SK-N-SH (cell line): ENCODE measurements at places on chromosomes 12 and 14. TPM values are rescaled to one million over a fixed set of nuclear protein-coding genes. Genes with fewer than 3 reads are reported as not detected.

DNA sequence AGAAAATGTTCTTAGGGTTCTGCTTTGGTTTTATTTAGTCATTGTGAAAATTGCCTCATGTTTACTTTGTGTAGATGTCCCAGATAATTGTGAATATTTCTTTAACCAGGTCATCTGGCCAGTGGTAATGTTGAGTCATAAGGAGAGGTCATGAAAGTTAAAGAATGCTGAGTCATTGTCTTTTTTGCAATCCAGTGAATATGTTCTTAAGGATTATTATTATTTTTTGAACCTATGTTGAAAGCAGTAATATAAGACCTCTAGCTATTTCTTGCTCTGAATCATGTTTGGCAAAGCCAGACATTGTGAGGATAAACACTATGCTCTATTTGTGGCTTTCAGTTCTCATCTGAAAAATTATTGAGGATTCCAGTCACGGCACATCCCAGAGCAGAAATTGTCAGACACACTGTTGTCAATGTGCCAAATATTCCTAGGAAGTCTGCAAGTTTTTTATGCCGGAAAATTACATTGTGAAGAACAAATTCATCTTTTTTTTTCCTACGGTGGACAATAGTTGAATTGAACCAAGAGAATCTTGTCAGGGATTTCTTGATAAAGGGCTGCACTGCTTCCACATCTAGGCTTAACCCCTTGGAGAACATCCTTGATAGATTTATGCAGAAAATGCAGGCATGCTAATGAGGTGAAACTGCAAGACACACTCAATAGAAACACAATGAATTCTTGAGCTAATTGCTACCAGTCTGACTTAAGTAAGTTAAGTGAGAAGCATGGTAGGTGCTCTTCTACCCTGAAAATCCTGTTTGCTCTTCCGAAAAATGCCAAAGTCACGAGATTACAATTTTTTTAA is 369.6 kb downstream of the ATP23 start:
- no peak for DNase-seq
- H3K36me3 ChIP-seq: no peaks in the 10 kb centered on the region
- H3K27ac ChIP-seq: peak overlapping the region; percentile 86
- H3K4me3 ChIP-seq: no peak overlapping the region

- H3K4me3 ChIP-seq: no peak overlapping the region
- H3K27ac ChIP-seq: no peak overlapping the region
- DNase-seq: no peak
Observed at GRCh38 chr14:65302571-65303189, 109.8 kb upstream of the FUT8 start.

DNA sequence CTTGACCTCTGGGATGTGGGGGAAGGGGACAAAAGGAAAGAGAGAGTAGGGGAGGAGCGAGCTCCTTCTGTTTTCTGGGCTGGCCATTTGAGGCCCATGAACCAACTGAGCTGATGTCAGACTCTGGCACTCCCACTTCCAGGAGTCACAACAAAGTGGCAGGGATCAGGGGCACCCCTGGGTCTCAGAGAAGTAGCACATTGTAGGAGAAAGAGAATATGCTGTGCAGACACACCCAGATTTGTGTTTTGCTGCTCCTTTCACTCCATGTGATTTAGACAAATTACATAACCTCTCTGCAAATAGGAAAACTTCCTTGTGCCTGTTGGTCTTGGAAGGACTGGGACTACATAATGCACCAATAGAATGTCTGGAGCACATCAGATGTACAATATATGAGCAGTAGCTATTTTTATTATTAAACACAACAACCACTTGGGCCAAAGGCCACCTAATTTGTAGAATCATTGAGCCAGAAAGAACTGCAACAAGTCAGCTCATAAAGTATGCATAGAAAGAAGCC is 265.5 kb downstream of the ZFP36L1 start:
- no peak overlapping the region for H3K27ac ChIP-seq
- no peak for DNase-seq
- H3K36me3 ChIP-seq: no peaks in the 10 kb centered on the region
- 0 out of 2 replicates have a peak, but pooled peaks cover 5% of the 10 kb centered on the region for H3K4me1 ChIP-seq
- H3K4me3 ChIP-seq: no peak overlapping the region

Gene PPP4R4
- 2.5 and 3.5 TPM in 2 replicates for polyA plus RNA-seq

Gene CDH24
- 30.8 and 36.7 TPM in 2 replicates for polyA plus RNA-seq

DNA sequence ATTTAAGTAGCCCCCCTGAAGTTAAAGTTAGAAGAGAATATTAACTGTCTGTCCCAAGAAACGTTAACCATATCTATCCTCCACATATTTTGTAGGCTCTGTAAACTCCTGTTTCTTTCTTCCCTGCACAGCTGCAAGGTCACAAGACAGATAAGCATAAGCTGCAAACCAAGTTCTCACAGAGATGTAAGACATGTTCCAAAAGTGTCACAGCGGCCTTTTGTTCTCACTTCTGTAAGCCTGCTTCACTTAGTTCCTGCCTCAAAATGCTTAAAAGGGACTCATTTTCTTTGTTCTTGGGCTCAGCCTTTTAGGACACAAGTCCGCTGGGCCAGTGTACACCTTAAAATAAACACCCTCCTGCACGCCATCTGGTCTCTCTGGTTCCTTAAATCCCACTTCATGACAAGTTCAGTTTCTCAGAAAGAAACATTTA is 3.2 kb downstream of the RNASE1 start:
- no peaks in the 10 kb centered on the region for H3K36me3 ChIP-seq
- no peak for DNase-seq

DNA sequence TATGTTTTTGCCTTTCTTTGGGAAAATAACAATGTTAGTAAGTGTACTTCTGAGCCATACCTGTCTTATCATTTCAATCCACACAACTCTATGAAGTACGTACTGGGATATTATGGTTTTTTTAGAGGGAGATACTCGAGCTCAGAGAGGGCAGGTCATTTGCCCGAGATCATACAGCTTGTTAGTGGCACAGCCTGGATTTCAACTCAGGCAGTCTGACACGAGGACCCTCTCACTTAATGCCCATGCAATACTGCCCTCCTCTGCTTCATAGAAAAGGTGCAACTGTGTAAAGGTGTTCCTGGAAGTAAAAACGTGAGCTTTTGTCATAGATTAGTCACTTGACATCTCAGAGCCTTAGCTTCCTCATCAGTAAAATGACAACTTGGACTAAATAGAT is 128.0 kb downstream of the NDUFA12 start:
- H3K4me3 ChIP-seq: no peak overlapping the region
- no peaks in the 10 kb centered on the region for H3K4me1 ChIP-seq
- DNase-seq: peak; percentile 44
- peaks cover 41% of the 10 kb centered on the region for H3K27me3 ChIP-seq

DNA sequence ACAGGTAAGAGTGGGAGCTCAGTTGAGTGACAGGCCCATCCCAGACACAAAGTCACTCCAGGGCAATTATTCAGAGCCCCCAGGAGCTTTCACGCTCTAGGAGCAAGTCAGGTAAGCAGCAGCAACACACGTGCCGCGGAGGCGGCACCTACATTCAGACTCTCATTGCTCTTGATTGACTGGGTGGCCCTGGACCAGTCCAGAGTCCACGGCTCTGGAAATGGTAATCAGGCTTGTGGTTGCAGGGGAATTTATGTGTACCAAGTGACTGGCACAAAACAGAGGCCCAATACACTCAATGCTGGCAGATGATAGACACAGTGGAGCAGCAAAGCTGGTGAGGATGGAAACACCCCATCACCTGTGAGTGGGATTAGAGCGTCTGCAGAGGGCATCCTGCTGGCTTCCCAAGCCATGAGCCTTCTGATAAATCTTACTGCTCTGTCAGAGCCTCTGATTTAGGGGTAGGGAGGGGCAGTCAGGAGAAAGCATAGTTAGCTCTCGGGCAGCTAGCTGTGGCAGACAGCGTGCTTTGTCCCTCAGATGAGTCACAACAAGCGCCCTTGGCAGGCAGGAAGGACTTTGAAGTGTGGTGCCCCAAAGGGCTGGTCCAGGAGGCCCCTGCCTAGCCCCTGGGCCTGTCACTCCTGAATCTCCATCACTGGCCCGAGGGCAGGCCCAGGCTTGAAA is 344.7 kb downstream of the CACNA1C start:
- no peak overlapping the region for H3K27ac ChIP-seq
- H3K4me3 ChIP-seq: no peak overlapping the region
- H3K4me1 ChIP-seq: peaks cover 4% of the 10 kb centered on the region; the same call in 1 of the 2 replicates
- no peak for DNase-seq

DNA sequence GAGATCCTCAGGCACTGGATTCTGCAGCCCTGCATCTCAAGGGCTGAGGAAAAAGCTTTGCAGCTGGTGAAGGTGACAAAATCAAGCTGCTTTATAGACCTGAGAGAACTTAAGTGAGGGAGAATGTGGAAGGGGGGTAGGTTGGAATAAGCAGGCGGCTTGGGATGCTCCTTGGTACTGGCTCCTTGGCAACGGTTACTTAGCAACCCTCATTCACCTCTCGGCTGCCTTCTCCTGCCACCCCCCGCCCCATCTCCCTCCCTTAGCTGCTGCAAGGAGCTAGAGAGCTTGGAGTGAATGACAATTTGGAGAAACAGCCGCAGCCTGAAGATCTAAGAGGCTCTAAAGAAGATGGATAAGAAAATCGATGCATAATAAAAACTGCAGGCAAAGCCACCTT is 44.1 kb upstream of the CISTR start:
- no peaks in the 10 kb centered on the region for H3K36me3 ChIP-seq
- H3K27ac ChIP-seq: no peak overlapping the region
- no peak overlapping the region for H3K4me3 ChIP-seq

DNA sequence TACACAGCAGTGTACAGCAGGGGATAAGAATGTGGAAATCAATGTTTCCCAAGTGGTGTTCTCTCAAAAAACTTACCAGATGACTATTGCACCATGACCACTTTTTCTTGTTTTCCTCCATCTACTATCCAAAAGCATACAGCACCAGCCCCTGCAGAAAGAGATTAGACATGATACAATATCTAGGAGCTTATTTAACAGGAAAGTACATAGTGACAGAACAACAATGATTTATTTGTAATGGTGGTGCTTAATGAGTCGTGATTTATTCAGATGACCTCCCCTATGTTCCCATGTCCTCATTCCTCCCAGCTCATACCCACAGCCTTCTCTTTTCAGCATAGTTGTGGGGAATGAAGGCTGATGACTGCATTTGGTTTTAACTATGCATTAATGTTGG is 413.6 kb downstream of the BTG1 start:
- no peaks in the 10 kb centered on the region for H3K27me3 ChIP-seq
- H3K4me3 ChIP-seq: no peak overlapping the region
- no peak overlapping the region for H3K27ac ChIP-seq
- no peaks in the 10 kb centered on the region for H3K36me3 ChIP-seq
- no peaks in the 10 kb centered on the region for H3K4me1 ChIP-seq

DNA sequence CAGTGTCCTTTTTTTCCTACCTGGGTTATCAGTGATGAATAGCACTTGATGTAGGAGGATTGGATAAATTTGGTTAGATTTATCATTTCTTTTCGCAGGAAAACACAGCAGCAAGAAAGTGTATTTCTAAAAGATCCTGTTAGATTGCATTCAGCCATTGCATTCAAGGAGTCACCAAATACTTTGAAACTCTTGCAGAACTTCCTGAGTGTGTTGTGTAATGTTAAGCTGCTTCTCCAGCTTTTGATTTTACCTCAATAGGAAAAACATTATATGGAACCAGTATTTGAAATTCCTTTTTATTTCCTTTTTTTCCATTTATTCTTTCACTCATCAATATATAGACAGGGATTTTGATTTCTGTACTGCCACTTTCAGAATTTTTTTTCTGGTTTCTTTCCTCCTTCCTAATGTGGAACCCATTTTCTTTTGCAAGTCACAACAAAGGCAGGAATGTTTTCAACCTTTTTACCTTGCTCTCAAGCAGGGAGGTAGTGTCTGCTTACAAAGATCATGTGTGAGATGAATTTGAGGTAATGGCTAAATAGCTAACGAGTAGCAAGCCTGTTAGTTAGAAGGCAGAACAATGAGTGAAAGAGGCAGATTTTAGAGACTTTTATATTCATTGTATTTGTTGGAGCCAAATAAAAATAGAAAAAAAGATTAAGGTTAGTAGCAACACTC is 56.2 kb downstream of the PPHLN1 start:
- no peaks in the 10 kb centered on the region for H3K4me1 ChIP-seq
- H3K4me3 ChIP-seq: no peak overlapping the region
- no peaks in the 10 kb centered on the region for H3K27me3 ChIP-seq
- H3K36me3 ChIP-seq: peaks cover 30% of the 10 kb centered on the region
- H3K27ac ChIP-seq: no peak overlapping the region

Gene ZFYVE21
- polyA plus RNA-seq: 82.1 and 85.3 TPM in 2 replicates

- DNase-seq: no peak
- H3K27me3 ChIP-seq: no peaks in the 10 kb centered on the region
- H3K27ac ChIP-seq: no peak overlapping the region
- H3K4me3 ChIP-seq: no peak overlapping the region
Observed at GRCh38 chr14:101730626-101731186, 30.8 kb upstream of the PPP2R5C start.

Gene SERPINA12
- not detected in 2 replicates for polyA plus RNA-seq

DNA sequence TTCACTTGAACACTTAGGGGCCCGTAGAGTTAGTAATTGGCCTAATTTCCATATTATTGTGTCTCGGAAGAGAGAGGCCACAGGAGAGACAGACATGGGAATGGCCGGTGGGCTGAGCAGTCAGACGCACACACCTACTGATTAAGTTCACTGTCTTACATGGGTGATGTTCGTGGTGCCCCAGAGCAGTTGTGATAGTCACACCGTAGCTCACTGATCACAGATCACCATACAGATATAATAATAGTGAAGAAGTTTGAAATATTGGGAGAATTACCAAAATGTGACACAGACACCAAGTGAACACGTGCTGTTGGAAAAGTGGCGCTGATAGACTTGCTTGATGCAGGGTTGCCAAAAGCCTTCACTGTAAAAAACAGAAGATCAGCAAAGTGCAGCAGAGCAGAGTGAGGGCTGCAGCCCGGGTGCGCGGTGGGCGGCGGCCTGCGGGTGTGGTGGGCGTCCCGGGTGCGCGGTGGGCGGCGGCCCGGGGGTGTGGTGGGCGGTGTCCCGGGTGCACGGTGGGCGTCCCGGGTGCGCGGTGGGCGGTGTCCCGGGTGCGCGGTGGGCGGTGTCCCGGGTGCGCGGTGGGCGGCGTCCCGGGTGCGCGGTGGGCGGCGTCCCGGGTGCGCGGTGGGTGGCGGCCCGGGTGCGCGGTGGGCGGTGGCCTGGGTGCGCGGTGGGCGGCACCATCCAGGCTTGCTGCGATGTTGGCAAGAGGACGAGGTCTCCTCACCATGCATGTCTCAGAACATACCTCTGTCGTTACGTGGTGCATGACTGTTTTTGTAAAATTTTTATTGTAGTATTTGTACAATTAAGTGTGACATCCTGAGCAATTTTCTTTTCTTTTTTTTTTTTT is 34.3 kb upstream of the TEX22 start:
- peak; percentile 95 for DNase-seq
- H3K4me3 ChIP-seq: no peak overlapping the region
- no peaks in the 10 kb centered on the region for H3K36me3 ChIP-seq
- H3K4me1 ChIP-seq: peaks cover 4% of the 10 kb centered on the region; the same call in 1 of the 2 replicates
- H3K27ac ChIP-seq: no peak overlapping the region
